A549 treated with RU486 at 1 μM for 4 hours (cell line): ENCODE measurements at places on chromosomes 2 and 18. TPM values are rescaled to one million over a fixed set of nuclear protein-coding genes. Genes with fewer than 3 reads are reported as not detected.

Gene ABHD1
- total RNA-seq = 0.75 to 1.5 TPM (median 1.3 TPM) in 5 replicates

Gene SERPINB11
- 0.22 TPM in 1 of 5 replicates, not detected in the others for total RNA-seq

Gene LOXHD1
- total RNA-seq = not detected in 5 replicates

Gene PXDN
- total RNA-seq = 7.3 to 13.0 TPM (median 11.4 TPM) in 5 replicates

Gene GKN1
- total RNA-seq = 0.34 to 1.2 TPM (median 0.54 TPM) in 5 replicates
